Activated CD8-positive, alpha-beta T cell treated with anti-CD3 and anti-CD28 coated beads, Interleukin-2, amount 10 ng/mL, durations not matched to agents 7 days and 5 days (primary cell): ENCODE measurements at places on chromosomes 6 and 20.
A peak's percentile ranks its signal among the peaks of the same experiment; 100 is the strongest.

GRCh38 chr6:4574007-4574406, 202.2 kb upstream of the CDYL start:
- H3K4me3 ChIP-seq: no peak overlapping the region
- no peak overlapping the region for H3K27ac ChIP-seq
- H3K27me3 ChIP-seq: peaks cover 8% of the 10 kb centered on the region
- no peak for DNase-seq
- no peaks in the 10 kb centered on the region for H3K36me3 ChIP-seq

DNA sequence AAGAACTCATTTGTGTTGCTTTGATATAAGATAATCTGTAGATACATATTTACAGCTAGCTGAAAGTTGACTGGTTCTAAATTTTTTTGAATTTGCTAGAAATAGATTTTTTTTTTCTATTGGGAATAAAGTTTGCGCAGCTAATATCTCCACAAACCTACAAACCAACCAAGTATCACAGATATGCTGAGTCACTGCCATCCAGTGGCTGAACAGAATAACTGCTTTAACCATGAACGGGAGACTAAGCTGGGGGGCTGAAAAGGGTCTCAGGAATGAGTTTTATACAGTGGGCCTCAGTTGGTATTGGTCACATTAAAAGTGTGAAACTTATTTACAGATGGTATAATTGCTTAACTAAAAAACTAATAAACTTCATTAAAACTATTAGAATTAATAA, 326.7 kb upstream of the CNR1 start:
- H3K36me3 ChIP-seq: no peaks in the 10 kb centered on the region
- H3K4me3 ChIP-seq: no peak overlapping the region
- no peaks in the 10 kb centered on the region for H3K27me3 ChIP-seq
- no peak for DNase-seq
- H3K4me1 ChIP-seq: no peaks in the 10 kb centered on the region
- H3K27ac ChIP-seq: no peak overlapping the region

- DNase-seq: no peak
- H3K4me3 ChIP-seq: no peak overlapping the region
- H3K36me3 ChIP-seq: no peaks in the 10 kb centered on the region
These were observed 7.3 kb downstream of the RGS17 start for GRCh38 chr6:153123801-153124200.

DNA sequence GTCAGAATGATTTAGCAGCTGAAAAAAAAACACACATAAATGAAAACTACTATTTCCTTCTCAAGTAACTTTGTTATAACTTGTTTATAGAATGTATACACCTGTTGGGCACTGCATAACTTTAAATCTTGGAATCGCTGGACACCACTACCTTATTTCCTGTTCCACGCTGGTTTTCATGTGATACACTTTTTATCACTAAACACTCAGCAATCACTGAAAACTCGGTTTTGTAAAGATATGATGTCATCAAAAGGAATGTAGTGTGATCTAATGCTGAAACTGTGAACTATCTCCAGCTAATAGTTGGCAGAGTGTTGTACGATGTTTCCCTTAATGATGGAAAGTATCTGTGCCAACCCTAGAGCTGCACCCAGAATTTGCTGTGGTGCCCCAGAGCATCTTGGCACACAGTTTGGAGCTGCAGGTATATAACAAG, 127.9 kb downstream of the BACH2 start:
- no peak for DNase-seq
- H3K27ac ChIP-seq: no peak overlapping the region
- peaks cover 59% of the 10 kb centered on the region for H3K4me1 ChIP-seq
- H3K27me3 ChIP-seq: no peaks in the 10 kb centered on the region
- no peak overlapping the region for H3K4me3 ChIP-seq

DNA sequence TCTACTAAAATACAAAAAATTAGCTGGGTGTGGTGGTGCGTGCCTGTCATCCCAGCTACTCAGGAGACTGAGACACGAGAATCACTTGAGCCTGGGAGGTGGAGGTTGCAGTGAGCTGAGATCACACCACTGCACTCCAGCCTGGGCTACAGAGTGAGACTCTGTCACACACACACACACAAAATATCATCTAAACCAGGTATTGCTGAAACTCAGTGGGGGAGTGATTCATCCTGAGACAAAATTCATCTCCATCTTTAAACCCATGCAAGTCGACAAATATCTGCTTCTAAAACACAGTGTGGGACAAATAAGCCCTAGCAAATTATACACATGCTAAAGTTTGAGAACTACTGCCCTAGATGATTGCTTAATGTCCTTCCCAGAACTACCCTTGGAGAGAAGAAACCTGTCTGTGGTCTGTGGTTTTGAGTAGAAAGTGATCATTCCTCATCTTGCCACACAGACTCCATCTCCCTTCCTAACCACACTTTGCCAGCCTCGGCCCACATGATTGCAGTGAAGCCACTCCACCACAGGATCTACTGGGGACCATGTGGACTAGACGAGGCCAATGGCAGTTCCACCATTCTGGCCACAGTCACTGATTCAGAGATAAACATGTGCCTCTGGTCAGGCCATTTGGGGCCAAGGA, 130.3 kb downstream of the OPRM1 start:
- H3K27ac ChIP-seq: peak overlapping the region; percentile 45
- no peak for DNase-seq
- H3K36me3 ChIP-seq: peaks cover 59% of the 10 kb centered on the region
- H3K4me3 ChIP-seq: no peak overlapping the region
- peaks cover 29% of the 10 kb centered on the region for H3K4me1 ChIP-seq
- no peaks in the 10 kb centered on the region for H3K27me3 ChIP-seq

DNA sequence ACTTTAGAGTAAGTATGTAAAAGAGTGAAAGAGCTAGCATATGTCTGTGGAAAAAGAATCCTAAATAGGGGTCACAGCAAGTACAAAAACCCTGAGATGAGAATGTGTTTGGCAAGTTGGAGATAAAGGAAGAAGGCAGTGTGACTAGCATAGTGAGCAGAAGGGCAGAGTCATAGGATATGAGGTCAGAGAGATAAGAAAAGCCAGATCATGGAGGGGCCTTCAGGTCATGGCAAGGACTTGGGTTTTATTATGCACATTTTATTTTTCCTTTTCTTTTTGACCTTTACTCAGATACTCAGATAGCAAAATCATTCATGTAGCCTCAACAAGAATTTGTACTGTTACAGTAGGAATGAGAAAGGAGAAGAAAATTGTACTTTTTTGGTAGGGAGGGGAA, 138.0 kb downstream of the GJA1 start:
- no peaks in the 10 kb centered on the region for H3K27me3 ChIP-seq
- H3K4me1 ChIP-seq: peaks cover 4% of the 10 kb centered on the region
- no peak for DNase-seq
- H3K4me3 ChIP-seq: no peak overlapping the region
- H3K27ac ChIP-seq: no peak overlapping the region
- H3K36me3 ChIP-seq: no peaks in the 10 kb centered on the region

DNA sequence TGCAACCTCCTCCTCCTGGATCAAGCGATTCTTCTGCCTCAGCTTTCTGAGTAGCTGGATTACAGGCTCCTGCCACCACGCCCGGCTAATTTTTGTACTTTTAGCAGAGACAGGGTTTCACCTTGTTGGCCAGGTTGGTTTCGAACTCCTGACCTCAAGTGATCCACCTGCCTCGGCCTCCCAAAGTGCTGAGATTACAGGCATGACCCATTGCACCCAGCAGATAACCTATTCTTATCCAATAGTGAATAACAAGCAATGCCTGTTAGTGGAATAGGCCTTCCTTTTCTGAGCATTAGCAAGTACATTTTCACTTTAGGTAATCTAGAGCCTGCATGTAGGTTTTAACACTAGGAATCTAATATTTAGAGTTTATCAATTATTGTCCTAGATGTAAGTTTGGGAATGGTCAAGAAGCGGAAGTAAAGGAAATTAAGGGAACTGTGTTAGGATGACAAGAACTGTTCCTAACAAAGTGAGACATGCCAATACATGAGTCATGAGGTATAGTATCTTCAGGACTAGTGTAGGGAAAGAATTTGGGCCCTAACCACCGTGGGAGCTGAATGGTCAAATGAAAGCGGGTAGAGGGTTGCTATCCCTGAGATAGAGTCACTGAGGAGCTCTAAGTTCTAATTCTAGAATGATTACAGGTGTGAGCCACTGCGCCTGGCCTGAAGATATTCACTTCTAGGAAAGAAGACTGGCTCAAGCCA, 15.0 kb downstream of the BLTP3A start:
- peaks cover 9% of the 10 kb centered on the region for H3K4me1 ChIP-seq
- H3K4me3 ChIP-seq: no peak overlapping the region
- DNase-seq: no peak
- no peaks in the 10 kb centered on the region for H3K36me3 ChIP-seq
- no peak overlapping the region for H3K27ac ChIP-seq

DNA sequence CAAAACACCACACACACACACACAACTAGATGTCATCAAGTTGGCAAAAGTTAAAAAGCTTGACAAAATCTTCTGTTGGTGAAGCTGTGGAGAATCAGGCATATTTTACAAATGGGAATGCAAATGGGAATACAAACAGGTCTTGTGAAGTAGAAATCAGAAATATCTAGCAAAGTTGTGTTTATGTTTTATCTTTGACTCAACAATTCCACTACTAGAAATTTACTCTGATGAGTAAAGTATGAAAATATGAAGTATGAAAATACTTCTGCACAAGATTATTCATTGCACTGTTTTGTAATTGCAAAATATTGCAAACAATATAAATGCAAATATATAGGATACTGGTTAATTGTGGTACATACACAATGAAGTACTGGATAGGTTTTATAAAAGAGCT, 1166.0 kb upstream of the GJE1 start:
- no peaks in the 10 kb centered on the region for H3K36me3 ChIP-seq
- no peaks in the 10 kb centered on the region for H3K27me3 ChIP-seq
- no peak overlapping the region for H3K27ac ChIP-seq
- DNase-seq: no peak
- H3K4me3 ChIP-seq: no peak overlapping the region
- H3K4me1 ChIP-seq: no peaks in the 10 kb centered on the region

- no peak for DNase-seq
- no peak overlapping the region for H3K4me3 ChIP-seq
- no peak overlapping the region for H3K27ac ChIP-seq
- no peaks in the 10 kb centered on the region for H3K36me3 ChIP-seq
These were observed 39.9 kb downstream of the BMP6 start for GRCh38 chr6:7765575-7766325.

GRCh38 chr20:13105864-13106457, 97.2 kb downstream of the SPTLC3 start:
- no peak for DNase-seq
- no peaks in the 10 kb centered on the region for H3K36me3 ChIP-seq
- no peak overlapping the region for H3K27ac ChIP-seq
- no peak overlapping the region for H3K4me3 ChIP-seq

DNA sequence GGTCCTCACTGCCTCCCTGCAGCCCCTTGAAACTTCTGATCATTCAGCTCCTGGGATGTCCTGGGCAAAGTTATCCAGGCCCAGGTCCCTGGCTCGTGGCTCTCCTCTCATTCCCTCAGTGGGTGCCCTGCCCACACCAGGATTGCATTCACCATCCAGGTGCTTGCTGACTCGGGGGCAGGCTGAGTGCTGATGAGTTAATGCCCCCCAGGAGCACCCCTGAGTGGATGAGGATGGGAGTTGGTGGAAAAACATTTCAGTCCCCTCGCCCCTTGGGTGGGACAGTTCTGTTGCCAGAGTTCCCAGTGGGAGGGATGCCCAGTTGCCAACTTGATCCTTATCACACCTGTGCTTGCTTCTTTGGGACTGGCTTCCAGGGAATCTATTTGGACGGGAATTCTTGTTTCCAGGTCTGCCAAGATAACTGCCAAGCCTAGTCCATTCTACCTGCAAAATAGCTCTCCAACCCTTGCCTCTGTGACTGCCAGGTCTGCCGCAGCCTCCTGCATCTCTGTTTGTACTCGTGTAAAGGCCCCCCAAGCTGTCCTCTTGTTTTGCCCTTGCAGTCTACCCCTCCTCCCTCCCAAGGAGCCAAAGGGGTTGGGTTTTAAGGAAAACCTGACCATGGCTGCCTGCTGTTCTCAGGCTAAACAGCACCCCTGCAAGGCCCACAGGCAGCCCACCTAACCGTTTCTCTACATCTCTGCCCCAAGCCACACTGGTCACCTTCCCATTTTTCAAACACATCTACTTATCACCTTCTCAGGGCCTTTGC, 11.6 kb upstream of the RSPO4 start:
- H3K27ac ChIP-seq: no peak overlapping the region
- H3K4me1 ChIP-seq: peaks cover 9% of the 10 kb centered on the region
- H3K4me3 ChIP-seq: no peak overlapping the region
- no peak for DNase-seq
- no peaks in the 10 kb centered on the region for H3K36me3 ChIP-seq

DNA sequence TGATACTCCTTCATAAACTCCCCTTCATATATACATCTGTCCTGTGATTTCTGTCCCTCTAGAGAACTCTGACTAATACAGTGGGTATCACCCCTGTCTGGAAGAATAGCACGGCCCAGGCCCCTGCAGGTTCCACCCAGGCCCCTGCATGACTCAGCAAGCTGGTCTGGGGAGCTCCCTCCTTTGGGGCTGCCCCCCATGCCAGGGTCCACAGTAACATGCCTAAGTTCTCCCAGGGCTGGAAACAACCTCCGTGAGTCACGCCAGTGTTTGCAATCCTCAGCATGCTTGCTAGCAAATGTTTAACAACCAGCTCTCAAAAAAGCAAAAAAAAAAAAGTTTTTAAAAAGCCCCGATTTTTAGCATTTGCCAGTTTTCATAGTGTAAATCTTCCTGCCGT, 134.3 kb upstream of the CDH4 start:
- H3K36me3 ChIP-seq: no peaks in the 10 kb centered on the region
- no peak overlapping the region for H3K4me3 ChIP-seq
- no peak for DNase-seq
- peaks cover 3% of the 10 kb centered on the region for H3K27me3 ChIP-seq

- H3K36me3 ChIP-seq: peaks cover 7% of the 10 kb centered on the region
- H3K4me3 ChIP-seq: no peak overlapping the region
- no peaks in the 10 kb centered on the region for H3K27me3 ChIP-seq
- H3K4me1 ChIP-seq: no peaks in the 10 kb centered on the region
- no peak for DNase-seq
These were observed 110.4 kb downstream of the MYB start for GRCh38 chr6:135291288-135292076.

DNA sequence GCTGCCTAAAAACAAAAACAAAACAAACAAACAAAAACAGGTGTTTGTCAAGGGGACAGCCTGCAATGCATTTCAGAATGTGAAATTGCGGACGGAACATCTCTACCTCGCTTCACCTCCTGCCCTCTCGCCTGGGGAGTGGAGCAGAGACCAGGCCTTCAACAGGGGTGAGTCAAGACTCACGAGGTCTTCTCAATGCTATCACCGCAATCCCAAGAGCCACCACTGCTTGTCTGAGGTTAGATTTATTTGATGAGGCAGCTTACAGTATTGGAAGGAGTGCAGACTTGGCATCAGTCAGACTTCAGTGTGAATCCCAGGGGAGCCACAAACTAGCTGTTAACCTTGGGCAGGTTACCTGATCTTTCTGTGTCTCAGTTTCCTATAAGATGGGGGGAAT, 7.7 kb downstream of the GABRR1 start:
- no peak overlapping the region for H3K4me3 ChIP-seq
- DNase-seq: no peak
